ENCODE measurements at places on chromosomes 3 and 15. TPM values are rescaled to one million over a fixed set of nuclear protein-coding genes. Genes with fewer than 3 reads are reported as not detected.

- no peak for ATAC-seq
These were observed 38.9 kb upstream of the SNTN start for GRCh38 chr3:63613561-63613960.

DNA sequence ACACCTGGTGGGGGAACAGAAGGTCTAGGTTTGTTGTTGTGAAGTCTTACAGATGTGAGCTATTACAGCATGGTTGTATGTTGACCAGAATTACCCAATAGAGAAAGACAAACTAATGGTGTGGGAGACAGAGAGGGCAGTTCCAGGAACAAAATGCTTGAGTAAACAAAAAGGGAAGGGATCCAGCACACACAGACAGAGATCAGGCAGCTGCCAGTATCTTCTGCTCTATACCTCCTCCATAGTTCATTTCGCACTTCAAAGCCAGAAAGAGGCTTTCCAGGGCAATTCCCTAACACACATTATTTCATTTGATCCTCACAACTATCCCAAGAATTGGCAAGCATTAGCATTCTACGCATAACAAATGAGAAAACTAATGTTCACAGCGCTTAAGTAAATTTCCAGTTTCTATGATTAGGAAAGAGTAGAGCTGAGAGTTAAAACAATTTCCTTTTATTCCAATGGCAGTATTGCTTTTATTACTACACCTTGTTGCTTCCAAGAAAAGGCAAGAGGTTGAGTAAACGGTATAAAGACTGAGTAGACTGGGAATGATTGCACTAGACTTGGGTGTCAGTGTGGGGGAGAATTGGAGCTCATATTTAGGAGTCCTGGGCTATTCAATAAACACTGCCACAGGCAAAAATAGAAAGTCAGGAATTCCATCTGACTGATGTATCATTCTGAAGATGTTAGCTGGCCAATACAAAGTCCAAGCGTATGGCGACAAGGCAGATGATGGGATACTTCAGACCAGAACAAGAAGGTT lies 39.7 kb upstream of the ZNF280D start:
- ATAC-seq: no peak

- no peak for ATAC-seq
These were observed 306.4 kb upstream of the CNTN3 start for GRCh38 chr3:74920721-74921350.

DNA sequence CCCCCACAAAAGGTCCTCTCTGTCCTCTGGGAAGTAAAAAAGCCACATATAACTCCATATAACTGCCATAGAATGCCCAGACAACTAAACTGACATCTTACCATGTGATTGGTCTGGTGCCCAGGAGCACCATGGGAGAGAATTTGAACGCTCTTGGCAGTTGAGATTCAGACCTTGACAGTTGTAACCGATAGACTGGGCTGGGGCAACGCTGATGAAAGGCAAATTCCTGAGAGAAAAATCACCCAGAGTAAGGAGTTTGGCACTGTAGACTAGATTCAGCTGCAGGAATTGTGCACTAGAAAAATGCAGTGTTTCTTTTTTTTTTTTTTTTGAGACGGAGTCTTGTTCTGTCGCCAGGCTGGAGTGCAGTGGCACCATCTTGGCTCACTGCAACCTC lies 240.5 kb downstream of the SOX2 start:
- no peak for ATAC-seq

DNA sequence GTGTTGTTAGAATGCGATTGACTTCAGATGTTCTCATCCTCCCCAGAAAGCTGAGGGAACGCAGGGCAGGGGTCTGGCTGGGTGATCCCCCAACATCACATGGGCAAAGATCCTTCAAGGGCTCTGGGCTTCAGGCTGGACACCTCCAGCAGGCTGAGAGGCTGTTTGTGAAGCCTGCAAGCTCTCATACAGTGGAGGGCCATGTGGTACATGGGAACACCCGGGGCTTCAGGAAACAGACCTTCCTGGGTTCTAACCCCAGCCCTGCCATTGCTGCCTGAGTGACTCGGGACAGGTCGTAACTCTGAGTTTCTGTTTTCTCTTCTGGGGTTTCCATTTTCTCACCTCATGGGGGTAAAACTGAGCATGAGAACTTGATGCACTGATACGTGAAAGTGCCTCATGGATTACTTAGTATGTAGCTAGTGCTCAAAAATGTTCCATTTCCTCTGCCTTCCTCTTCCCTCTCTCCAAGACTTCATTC lies 81.2 kb downstream of the TLE3 start:
- ATAC-seq: no peak

DNA sequence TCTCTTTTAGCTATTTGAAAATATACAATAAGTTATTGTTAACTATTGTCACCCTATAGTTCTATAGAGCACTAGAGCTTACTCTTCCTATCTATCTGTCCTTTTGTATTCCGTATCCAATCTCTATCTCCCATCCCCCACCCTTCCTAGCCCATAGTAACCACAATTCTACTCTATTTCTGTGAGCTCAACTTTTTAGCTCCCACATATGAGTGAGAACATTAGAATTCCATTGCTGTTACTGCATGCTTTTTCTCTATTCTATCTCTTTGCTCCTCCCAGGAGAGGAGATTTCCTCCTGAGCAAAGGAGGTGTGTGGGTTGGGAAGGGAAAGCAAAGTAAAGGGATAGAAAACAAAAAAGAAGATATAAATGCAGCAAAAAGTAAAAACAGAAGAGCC lies 105.6 kb upstream of the SLC4A7 start:
- no peak for ATAC-seq

DNA sequence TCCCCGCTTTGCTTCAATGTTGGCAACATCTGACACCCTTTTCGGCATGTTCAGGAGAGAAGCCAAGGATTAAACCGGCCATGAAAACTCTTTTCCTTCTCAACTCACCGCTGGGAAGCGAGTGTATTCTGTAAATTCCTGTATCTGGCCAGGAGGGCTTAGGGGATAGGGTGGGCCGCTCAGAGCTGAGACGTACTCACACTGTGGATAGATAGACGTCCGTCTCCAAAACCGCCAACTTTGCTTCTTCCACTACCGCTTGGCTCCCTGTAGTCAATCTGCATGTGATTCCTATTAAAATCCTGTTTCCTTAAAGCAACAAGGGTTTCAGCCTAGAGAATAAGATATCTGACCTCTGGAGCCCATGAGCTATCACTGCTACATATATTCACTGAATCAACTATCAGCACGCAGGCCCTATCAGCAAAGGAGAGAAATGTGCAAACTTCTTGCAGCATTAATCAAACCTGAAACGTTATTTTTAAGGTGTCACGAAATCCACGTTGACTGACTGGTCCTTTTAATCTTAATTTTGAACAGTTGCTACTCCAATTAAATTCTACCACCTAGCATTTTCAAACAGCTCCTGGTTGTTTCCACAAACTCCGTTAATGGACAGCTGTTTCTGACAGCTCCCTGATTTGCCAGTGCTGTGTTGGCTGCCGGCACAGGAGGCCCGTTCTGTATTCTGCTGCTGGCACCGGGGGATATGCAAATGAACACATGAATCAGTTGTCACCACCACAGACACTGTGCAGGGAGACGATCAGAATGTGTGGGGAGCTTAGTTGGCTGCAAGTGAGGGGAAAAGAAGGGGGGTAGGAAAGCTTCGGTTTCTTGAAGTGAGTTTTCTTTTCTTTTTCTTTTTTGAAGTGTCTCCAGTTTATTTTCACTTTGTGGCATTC lies 438.9 kb upstream of the ARRDC4 start:
- ATAC-seq: no peak

GRCh38 chr3:155805204-155805801 lies 775 bp downstream of the C3orf33 start:
- ATAC-seq: peak; percentile 42

- no peak for ATAC-seq
These were observed 19.2 kb downstream of the AKAP13 start for GRCh38 chr15:85399627-85400026.

DNA sequence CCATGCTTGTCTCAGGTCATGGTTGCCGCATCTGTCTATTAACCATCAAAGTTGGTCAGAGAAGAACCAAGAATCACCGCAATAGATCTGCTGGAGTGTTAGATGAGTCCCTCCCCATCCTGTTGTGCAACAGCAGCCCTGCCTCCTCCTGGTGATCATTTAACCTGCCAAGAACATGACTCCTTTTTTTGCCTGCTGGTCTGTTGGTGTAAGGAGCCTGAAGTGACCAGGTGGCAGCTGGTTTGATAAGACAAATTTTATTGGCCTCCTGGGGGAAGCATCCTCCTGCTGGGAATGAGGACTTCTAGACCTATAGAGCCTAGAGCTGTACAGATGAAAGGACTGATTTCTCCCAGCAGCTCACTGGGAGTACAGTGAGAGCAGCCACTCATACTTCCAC lies 43.5 kb upstream of the RAF1 start:
- ATAC-seq: no peak

- ATAC-seq: no peak
These were observed 523.9 kb upstream of the AGTR1 start for GRCh38 chr3:148173851-148174250.

- no peak for ATAC-seq
These were observed 48.6 kb downstream of the WDR72 start for GRCh38 chr15:53710906-53711305.

DNA sequence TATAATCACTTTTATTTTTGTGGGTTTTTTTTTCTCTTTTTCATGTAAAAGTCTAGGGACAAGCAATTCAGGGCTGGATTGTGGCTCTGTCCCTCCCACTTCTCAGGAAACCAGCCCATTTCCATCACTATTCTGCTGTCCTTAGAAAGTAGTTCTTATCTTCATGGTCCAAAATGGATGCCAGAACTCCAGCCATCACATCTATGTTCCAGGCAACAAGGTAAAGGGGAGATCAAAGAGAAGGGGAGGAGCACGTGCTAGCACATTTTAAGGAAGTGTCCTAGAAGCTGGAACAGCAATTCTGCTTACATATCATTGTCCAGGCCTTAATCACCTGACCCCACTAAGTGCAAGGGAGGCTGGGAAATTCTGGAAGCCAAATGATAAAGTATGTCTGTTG lies 181.1 kb upstream of the C2CD4B start:
- ATAC-seq: no peak

- ATAC-seq: no peak
These were observed 21.6 kb downstream of the PLA2G4B start for GRCh38 chr15:41860049-41860828.

- ATAC-seq: no peak
These were observed 45.7 kb downstream of the RLBP1 start for GRCh38 chr15:89175617-89176191.

- ATAC-seq: no peak
These were observed 279.9 kb downstream of the SCAPER start for GRCh38 chr15:76625267-76625666.

DNA sequence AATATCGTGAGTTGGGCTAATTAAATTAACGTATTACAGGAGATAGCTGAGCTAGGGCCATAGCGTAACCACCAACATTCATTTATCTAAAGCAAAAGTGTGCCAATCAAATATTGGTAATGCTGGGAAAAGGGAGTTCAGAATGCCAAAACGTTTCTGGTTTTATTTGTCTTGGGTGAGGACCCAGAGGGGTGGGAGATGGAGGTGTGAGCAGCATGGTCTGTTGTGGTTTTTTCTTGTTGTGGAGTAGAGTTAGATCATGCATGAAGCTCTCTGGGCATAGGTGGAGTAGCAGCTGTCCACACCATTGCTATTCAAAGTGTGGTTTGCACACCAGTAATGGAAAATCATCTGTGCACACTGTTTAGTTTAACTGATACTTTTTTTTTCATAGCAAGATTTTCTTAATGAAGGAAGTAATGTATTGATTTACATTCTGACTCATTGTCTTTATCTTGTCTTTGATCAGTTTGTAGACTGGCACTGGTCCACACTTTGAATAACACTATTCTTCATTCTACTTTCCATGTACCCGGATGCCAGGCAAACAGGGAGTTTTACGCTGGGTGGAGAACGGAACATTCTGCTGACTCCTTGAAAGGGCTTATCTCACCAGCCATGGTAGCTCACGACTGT lies 50.8 kb upstream of the CRTC3 start:
- peak; percentile 67 for ATAC-seq

DNA sequence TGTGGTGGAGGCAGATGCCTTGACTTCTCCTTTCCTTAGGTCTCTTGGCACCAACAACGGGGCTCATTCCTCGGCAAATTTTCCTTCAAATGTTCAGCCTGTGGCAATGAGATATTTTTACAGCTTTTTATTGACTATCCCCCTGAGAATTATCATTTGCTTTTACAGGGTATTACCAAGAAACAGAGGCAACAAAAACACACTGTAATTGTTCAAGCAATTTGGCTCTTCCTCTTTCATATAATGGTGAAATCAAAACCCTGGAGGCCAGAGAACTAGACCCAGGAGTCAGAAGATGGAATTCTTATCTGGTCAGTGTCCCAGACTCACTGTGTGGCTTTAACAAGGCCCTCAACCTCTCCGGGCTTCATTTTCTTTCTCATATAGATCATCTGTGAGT lies 40.1 kb downstream of the TRIM42 start:
- ATAC-seq: no peak

- peak; percentile 49 for ATAC-seq
These were observed 485.2 kb upstream of the PROK2 start for GRCh38 chr3:72270072-72270681.

GRCh38 chr3:44058022-44058867 lies 183.4 kb upstream of the TOPAZ1 start:
- ATAC-seq: peak; percentile 74

- ATAC-seq: no peak
These were observed 37.5 kb downstream of the CMC1 start for GRCh38 chr3:28278918-28279317.

DNA sequence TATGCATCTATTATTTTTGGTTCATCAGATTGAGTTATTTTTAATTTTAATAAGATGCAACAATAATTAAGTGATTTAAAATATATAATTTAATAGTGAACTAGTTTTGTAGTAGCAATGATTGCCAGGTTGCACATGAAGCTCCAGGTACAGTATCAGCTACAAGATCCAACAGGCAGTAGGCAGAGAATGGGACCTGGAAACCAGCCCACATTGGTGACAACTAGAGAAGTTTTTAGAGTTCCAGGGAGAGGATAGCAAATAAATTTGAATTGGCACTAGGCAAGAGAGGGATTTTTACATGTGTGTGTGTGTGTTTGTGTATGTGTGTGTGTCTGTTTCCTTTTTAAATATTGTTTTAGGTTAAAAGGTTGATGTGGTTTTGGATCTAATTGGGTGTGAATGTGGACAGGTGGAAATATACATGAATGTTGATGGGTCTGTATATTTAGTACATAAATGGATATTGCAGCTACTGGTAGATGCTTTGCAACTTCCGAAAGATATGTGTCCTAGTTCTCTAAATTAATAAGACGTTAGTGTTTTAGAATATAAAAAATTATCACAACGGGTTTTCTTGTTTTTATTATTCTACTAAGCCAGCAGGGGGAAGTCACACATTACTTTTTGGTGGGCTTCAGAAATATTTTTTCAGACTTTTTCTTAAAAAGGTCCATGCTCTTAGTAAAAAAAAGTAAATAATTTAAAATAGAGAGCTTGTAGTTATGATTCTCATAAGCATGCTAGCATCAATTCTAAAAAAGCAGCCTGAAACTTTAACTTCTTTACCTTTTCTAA lies 110.1 kb upstream of the GBE1 start:
- no peak for ATAC-seq

COL6A5 gene
- total RNA-seq: not detected

SERINC4 gene
- 0.17 TPM for total RNA-seq

CSPG4 gene
- 0.02 TPM for total RNA-seq

ELL3 gene
- 1.4 TPM for total RNA-seq

PPARG gene
- total RNA-seq: 18.3 TPM

GOLGA6A gene
- total RNA-seq: 0.11 TPM

SAMMSON gene
- total RNA-seq: not detected

CFAP91 gene
- 1.6 TPM for total RNA-seq

BUB1B gene
- total RNA-seq: 99.5 TPM

REC114 gene
- not detected for total RNA-seq

GOLGA8K gene
- not detected for total RNA-seq
